ENCODE measurements at places on chromosomes 3 and 15.

DNA sequence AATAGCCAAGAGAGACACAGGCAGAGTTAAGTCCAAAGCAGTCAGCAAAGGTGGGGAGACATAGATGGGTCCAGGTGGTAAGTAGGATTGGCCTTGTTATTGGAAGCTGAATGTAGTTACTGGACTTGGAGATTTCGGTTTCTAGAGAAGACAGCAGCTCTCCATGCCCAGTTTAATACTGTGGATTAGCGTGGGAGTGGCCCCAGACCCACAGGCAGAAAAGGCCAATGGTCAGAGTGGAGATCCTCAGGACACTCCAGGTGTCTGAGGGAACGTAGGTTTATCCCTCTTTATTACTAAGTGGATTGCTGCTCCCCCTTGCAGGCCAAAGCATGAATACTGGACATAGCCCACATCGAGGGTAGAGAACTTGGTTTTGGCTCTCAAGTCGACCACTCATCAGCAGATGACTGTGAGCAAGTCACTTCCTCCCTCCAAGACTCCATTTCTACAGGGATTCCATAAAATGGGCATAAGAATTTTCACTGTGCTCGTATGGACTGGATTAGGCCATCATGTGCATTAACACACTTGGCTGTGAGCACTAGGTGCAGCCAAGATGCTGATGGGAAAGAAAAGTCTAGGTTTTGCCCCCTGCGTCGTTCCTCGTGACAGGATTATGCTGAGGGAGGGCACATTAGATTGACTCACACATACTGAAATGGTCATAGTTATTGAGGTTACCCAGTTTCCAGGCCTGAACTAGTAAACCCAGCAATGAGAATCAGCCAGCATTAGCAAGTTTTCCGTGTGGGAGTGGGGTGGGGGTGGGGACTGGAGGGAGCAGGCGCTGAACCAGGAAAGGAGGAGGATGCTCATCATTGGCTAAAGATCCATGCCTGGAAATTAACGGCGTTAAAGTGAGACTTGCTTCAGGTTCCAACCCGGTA lies 225.2 kb upstream of the TPRG1 start:
- peak; percentile 46 for DNase-seq

GRCh38 chr3:99659951-99660350 lies 21.6 kb downstream of the COL8A1 start:
- no peak for DNase-seq

- no peak for DNase-seq
These were observed 99.8 kb downstream of the ATP10A start for GRCh38 chr15:25763331-25763751.

DNA sequence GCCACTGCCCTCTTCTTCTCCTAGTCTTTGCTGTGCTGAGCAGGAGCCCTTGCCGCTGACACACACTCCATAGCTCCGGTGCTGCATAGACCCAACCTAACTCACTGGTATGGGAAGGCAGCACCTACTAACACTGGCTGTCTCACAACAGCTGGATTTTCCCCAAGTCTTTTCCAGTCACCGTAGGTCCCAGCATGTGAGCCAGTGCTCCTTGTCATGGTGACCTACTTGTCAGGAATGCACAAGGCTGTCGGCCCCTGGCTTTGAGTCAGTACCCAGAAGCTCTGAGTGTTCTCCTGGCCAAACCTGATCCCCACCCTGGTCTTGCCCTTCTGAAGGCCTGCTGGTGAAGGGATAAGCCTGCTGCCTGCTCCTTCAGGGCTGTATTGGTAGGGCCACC lies 25.7 kb downstream of the AMOTL2 start:
- DNase-seq = no peak

- no peak for DNase-seq
These were observed 32.6 kb upstream of the PDE8A start for GRCh38 chr15:84949043-84949442.

DNA sequence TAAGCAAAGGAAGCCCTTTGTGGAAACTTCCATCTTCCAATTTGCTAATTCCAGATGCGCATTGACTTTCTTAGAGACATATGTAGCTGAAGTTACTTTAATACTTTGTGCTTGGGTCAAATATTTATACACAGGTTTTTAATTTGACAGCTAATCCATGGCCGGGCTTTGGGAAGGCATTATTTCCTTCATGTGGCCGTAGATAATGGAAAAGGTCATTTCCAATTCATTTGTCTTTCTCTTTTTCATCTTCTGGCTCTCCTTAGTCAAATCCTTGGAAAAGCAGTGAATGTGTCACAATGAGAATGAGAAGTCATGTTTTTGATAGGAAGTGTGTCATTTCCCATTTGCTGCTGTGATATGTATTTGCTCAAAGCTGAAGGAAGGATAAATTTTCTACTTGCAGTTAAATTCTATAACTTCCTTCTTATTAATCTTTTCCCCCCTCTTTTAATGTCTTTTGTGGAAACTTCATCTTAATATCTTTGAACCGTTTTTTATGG lies 323.3 kb downstream of the CLSTN2 start:
- DNase-seq = no peak

GRCh38 chr3:148206446-148206845 lies 491.3 kb upstream of the AGTR1 start:
- no peak for DNase-seq

- DNase-seq = no peak
These were observed 32.3 kb downstream of the TBC1D2B start for GRCh38 chr15:78045189-78045588.

DNA sequence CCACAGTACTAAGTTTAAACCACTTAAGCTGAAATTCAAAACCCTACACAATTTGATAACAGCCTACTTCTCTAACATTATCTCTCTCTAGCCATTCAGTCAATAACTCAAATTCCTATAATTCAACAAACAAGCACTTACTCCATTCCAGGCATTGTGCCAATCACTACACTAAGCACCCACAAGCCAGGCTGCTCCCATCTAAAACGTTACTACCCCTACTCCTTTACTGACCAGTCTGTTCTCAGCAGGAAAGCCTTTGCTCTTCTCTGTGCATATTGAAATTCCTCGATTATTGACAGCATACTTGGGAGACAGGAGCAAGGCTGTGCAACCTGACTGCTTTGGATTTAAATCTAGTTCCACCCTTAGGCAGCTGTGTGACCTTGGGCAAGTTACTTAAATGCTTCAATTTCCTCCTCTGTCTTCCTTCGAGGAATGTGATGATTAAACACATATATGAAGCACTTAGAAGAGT lies 177.2 kb upstream of the THBS1 start:
- peak; percentile 74 for DNase-seq

- DNase-seq = peak; percentile 74
These were observed 205.2 kb downstream of the RBMS3 start for GRCh38 chr3:29486096-29486495.

DNA sequence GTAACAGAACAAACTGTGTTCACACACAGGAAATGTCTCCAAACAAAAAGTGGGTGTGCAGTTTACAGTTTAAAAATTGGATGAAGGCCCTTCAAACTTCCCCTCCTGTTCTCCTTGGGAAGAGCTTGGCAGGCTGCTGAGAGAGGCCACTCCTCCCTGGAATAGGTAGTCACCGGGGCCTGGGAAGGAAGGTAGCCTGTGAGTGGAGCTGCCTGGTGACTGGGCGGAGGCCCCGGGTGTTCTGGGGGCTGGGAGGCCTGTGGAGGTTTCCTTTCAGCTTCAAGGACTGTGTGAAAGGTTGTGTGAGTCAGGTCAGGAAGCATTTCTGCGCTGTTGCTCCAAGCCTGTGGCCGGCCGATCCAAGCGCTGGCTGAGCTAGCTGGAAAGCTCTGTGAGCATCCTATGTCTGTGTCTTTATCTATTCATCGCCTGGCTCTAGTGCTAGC lies 14.1 kb downstream of the SLCO3A1 start:
- no peak for DNase-seq
